ENCODE measurements at places on chromosomes 13 and 19.

DNA sequence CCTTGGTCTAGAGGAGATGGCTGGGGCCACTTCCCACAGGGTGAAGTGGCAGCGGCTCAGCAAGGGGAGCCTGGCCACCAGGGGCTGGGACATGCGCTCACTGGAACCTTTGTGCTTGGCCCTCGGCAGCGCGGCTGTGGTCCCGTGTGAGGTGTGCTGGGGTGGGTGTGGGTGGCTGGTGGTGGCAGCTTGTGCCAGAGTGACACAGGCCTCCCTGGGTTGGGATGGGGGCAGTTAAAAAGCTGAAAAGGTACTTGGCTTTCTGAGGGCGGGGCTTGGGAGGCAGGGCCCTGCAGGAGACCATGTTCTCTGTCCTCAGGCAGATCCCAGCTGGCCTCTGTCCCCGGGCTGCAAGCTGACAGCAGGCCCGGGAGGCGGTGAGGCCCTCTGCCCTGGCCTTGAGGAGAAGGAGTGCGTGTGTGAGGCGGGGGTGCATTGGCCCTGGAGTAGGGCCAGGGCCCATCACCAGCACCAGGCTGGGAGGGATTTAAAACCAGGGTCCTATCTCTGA lies 17.3 kb downstream of the MPND start:
- DNase-seq = no peak

DNA sequence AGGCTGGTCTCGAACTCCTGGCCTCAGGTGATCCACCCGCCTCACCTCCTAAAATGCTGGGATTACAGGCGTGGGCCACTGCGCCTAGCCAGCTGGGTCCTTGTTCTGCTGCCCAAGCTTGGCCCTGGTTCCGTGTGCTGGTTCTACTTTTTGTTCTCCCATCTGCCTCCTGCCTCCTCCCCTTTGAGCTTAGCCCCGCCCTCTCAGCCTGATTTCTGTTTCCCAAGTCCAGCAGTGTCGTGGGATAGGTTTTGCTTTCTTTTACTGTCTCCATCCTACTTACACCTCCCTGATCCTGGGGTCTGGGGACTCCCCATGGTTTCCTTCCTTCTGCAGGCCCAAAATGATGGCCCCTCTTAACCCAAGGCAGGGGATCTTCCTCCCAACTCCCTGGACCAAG lies 2.4 kb downstream of the BLOC1S3 start:
- DNase-seq = no peak

GRCh38 chr19:48962029-48962848 lies 2.9 kb upstream of the FTL start:
- DNase-seq = peak; percentile 40

GRCh38 chr13:35723821-35724220 lies 247.3 kb upstream of the MAB21L1 start:
- DNase-seq = no peak

DNA sequence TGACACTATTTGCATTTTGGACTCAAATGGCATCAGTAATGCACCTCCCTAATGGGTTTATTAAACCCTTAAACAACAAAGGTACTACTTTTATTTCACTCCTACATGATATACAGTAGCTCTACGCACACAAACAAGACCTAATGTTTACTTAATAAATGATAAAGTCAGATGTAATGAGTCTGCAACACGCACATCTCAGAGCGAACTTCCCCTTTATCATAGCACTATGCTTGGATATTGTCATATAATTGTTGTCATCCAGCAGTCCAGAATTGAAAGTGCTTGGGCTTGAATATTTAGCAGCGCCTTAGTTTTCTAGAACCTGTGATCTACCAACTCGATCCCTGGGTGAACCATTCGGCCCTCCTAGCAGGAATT lies 772 bp downstream of the PARP4 start:
- peak; percentile 9 for DNase-seq

GRCh38 chr13:112871742-112872141 lies 97.3 kb upstream of the MCF2L start:
- no peak for DNase-seq

DNA sequence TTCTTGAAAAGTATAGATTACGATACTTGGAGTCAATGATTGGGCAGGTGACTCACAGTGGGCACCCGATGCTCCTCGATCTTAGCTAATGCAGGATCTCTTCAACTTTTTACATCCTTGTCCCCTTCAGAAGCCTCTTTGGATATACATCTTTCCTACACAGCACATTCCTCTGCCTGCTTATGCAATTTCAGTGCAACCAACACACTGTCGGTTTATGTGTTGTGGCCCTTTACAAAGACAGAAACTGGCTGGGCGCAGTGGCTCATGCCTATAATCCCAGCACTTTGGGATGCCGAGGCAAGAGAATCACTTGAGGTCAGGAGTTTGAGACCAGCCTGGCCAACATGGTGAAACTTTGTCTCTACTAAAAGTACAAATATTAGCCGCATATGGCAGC lies 2.6 kb downstream of the GPR42 start:
- DNase-seq = no peak

DNA sequence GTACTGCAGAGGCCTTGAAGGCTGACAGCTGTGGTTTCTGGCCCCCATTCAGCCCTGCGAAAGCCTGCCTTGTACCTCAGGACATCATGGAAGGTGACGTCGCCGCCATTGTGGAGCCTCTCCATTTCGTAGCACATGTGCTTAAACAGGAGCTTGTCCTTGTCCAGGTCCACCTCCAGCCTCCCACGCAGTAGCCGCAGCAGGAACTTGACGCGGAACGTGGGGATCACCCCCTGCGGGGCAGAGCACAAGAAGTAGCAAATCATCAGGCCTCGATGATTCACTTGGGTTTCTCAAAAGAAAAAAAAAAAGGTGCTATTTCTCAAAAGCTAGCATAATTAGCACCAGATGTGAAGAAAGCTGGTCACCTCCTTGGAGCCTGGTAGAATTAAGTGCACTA lies 351.0 kb downstream of the NALCN start:
- DNase-seq = peak; percentile 3

Data from cardiac muscle cell (in vitro differentiated cells and primary cell).